ENCODE measurements at places on chromosomes 1 and 21.
A peak's percentile ranks its signal among the peaks of the same experiment; 100 is the strongest.

DNA sequence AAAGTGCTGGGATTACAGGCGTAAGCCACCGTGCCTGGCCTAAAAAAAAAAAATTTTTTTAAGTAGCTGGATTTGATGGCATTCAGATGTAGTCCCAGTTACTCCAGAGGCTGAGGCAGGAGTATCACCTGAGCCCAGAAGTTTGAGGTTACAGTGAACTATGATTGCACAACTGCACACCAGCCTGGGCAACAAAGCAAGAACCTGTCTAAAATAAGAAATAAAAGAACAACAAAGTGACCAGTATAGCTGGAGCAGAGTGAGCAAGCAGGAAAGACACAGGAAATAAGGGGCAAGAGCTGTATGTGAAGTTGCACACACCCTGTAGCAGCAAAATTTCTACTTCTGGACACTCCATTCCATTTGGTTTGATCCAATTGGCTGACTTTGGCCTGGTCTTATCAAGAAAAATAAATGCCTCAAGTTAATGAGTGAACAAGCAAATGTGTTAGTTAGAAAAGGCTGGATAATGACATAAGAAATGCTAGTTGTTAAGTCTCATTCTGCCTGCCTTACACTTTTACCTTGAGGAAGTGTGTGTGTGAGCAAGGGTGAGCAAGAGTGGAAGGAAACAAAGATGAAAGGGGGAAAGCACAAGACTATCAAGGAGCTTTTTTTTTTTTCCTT, 7.9 kb downstream of the ATP5IF1 start:
- DNase-seq = no peak

DNA sequence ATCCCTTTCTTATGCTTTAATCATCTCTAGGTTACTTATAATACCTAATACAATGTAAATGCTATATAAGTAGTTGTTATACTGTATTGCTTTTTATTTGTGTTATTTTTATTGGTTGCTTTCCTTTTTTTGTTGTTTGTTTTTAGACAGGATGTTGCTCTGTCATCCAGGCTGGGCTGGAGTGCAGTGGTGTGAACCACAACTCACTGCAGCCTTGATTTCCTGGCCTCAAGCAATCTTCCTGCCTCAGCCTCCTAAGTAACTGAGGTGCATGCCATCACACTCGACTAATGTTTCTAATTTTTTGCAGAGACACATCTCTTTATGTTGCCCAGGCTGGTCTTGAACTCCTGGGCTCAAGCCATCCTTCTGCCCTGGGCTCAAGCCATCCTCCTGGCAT, 26.9 kb downstream of the KRTAP19-8 start:
- DNase-seq = no peak

DNA sequence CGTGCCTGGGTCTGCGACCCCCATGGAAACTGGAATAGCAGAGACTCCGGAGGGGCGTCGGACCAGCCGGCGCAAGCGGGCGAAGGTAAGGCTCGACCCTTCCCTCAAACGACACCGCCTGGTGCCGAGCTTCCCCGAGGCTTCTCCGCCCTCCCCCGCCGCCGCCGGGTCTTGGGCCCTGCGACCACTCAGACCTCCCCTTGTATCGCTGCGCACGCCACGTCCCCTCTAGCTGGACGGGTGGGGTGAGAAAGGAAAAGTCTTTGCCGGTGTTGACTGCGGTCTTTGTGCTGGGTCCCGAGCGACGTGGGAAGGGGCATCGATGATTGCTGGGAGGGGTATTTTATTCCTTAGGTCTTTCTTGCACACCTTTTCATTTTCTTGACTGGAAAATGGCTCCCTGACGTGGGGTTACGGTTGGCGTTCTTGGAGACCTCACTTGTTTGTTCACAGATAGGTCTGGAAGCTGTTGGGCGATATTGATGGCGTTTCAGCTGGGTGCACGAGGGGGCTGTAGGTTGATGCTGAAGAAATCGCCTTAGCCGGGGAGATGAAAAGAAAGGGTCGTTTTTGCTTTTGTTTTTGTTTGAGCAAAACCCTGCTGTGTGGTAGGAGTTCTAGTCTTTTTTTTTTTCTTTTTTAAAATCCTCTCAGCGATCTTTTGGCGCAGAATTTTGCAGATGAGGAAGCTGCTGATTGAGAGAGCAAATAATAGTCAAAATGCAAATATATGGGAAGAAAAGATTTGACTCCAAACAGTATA, 776 bp downstream of the KDM1A start:
- peak; percentile 54 for DNase-seq

- no peak for DNase-seq
Measured at GRCh38 chr1:43587594-43587993, 56.9 kb downstream of the PTPRF start.

GRCh38 chr1:219317762-219318353, 144.2 kb downstream of the LYPLAL1 start:
- no peak for DNase-seq

DNA sequence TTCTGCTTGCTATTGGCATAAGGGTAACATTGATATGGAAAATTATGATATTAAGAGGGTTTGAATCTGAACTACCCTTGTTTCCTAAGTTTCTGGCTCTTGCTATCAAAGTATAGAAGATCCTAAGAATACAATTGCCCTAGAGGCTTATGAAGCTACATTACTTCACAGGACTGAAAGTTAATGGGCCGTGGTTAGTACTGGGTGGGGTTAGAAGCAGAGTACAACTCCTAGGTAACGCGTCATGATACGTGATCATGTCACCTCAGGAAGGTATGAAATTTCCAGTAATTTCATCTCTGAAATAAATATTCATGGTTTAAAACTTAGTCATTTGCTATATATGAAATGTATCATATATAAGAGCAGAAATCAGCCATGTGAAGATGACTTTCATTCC, 743.8 kb upstream of the NEGR1 start:
- no peak for DNase-seq

DNA sequence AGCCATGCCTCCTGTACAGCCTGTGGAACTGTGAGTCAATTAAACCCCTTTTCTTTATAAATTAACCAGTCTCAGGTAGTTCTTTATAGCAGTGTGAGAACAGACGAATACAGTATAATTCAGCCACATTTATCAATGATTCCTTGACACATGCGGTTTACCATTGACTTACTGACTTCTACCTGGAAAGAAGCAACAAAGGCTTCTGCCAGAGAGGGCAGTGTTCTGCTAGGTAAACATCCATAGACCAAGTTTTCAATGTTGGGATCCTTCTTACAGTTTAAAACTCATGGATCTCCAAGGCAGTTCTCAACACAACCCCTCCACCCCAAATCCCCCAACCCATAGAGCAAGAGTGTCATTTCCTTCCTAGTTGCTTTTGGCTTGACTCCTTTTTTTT, 150.6 kb downstream of the ZNF648 start:
- no peak for DNase-seq

GRCh38 chr1:169571450-169571849, 14.8 kb downstream of the F5 start:
- no peak for DNase-seq
